ENCODE measurements at places on chromosomes 16 and 17.

DNA sequence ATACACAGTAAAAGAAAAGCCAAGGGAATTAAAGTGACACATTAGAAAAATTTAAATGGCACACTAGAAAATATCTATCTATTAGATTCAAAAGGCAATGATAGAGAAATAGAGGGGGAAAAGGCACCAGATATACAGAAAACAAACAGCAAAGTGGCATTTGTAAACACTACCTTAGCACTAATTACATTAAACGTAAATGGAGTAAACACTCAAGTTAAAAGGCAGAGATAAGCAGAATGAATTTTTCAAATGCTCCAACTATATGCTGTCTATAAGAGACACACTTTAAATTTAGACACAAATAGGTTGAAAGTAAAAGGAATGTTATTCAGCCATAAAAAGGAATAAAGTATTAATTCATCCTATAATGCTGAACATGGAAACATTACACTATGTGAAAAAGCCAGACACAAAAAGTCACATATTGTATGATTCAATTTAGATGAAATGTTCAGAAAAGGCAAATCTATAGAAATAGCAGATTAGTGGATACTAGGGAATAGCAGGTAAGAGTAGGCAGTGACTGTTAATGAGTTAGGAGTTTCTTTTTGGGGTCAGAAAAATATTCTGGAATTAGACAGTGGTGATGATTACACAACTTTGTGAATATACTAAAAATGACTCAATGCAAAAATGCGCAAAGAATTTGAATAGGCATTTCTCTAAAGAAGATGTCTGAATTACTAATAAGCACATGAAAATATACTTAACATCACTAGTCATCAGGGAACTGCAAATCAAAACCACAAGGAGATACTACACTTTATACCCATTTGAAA, 92.4 kb downstream of the BRIP1 start:
- DNase-seq, result no peak

DNA sequence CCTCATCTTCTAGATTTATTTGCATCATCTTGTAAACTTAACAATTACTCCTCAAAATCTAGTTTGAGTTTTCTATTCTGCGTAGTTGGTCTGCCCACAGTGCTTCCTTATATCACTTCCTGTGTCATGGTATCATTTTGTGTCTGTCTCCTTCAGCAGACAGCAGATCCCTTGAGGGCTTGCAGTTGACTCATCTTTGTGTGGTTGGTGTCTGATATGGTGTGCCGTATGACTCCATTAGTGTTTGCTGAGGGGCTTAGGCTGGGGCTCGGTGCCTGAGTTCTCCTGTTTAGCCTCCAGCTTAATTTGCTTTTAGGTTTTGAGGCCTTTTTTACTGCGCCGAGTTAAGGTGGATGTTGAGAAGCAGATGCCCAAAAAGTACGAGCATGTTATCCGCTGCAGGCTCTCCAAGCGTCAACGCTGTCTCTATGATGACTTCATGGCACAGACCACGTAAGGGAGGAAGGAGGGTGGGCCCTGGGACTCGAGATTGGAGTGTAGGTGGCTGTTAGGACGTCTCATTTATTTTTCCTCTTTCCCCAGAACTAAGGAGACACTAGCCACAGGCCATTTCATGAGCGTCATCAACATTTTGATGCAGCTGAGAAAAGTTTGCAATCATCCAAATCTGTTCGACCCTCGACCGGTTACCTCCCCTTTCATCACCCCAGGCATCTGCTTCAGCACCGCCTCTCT, 16.9 kb downstream of the SRCAP start:
- DNase-seq, result no peak

DNA sequence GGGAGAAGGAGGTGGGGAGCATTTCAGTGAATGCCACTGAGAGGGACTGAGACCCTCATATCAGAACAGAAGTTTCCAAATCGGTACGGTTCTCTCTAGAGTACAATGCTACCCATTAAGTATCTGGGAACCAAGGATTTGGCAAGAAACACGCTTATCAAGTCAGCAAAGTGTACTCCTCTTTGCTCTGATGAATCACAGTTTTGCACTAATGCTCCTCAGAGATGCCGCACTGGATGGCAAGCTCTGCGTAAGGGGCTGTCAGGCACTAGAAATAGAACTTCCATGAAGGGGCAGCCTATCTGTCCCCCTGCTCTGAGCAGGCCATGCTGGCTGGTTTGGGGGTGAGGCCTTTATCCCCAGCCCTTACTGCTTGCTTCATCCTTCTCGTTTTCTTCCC, 4.8 kb upstream of the ABCC12 start:
- no peak for DNase-seq

DNA sequence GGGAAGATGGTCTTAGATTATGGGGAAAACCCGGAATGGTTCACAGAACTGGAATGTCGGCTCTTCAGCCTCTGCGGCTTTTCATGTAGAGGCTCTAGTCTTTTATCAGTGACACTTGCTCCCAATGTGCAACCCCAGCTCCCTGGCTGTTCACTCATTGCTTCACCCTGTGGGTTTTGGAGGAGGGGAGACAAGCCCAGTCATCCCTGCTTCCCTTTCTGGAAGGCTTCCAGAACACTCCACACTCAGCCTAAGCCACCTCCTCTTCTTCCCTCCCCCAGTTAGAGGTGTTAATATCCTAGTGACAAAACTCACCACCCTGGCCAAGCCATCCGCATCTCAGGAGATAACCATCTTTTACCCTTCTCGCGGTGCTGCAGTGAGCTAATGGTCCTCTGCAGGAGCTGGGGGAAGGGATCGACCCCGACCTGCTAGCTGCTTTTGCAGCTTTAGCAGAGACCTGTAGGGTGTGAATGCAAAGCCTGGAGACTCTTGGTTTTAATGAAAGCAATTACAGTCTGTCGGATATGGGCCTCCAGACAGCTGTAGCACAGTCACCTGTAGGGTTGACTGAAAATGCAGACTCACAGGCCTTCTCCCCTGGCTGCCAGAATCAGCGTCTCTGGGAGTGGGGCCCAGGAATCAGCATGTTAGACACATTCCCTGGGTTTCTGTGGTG, 24.3 kb upstream of the LASP1NB start:
- no peak for DNase-seq

GRCh38 chr16:87484487-87485331, 8.1 kb downstream of the ZCCHC14 start:
- DNase-seq, result no peak

DNA sequence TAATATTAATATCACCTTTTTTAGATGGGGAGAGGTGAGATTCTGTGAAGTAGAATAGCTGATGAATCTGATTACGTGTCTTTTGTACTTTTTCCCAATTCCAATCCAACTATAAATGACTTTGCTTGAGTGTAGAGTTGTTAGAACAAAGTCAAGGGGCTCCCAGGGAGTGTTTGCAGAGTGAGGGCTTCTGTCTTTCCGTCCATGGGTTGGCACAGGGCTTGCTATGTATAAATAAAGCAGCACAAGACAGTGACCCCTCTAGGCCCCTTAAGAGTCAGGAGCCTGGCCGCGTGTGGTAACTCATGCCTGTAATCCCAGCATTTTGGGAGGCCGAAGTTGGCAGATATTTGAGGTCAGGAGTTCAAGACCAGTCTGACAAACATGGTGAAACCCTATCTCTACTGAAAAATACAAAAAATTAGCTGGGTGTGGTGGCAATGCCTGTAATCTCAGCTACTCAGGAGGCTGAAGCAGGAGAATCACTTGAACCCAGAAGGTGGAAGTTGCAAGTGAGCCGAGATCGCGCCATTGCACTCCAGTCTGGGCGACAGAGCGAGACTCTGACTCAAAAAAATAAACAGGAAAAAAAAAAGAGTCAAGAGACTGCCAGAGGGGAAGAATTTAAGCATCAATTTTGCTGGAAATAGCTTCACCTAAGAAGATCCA, 127.9 kb upstream of the HS3ST3A1 start:
- no peak for DNase-seq

- DNase-seq, result peak; percentile 77
Measured at GRCh38 chr16:21222495-21223337, 10.8 kb upstream of the ANKS4B start.

- no peak for DNase-seq
Measured at GRCh38 chr16:9469512-9469911, 378.1 kb downstream of the HAPSTR1 start.

DNA sequence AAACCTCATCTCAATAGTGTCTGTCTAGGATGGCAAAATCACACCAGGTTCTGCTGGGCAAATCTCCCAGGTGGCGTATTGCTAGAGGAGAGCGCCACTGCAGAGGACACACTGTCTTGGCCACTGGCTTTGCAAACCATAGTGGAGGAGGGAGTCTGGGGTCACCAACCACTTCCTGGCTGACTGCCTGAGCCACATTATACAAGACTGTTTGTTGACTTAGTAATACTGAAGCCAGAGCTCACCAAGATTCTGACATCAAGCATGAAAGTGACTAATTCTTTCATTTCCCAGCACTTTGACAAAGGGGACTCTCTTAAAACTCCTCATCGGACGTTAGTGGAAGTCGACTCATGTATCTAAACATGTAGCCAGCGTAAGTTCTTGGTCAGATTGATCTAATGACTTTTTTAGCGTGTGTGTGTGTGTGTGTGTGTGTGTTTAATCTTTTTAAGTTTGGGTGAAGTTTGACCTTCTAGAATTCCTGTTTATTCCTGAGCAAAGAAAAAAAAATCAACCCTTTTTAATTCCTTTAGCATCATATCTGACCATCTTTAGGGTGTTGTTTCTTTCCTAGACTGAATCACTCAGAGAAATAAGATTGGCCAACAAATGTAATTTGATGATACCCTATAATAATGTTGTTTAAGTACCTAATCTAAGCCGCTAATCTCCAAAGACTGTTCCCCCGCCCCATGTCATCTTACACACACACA, 13.7 kb downstream of the PITPNC1 start:
- no peak for DNase-seq

- no peak for DNase-seq
Measured at GRCh38 chr17:82957469-82957795, 117.6 kb upstream of the ZNF750 start.

DNA sequence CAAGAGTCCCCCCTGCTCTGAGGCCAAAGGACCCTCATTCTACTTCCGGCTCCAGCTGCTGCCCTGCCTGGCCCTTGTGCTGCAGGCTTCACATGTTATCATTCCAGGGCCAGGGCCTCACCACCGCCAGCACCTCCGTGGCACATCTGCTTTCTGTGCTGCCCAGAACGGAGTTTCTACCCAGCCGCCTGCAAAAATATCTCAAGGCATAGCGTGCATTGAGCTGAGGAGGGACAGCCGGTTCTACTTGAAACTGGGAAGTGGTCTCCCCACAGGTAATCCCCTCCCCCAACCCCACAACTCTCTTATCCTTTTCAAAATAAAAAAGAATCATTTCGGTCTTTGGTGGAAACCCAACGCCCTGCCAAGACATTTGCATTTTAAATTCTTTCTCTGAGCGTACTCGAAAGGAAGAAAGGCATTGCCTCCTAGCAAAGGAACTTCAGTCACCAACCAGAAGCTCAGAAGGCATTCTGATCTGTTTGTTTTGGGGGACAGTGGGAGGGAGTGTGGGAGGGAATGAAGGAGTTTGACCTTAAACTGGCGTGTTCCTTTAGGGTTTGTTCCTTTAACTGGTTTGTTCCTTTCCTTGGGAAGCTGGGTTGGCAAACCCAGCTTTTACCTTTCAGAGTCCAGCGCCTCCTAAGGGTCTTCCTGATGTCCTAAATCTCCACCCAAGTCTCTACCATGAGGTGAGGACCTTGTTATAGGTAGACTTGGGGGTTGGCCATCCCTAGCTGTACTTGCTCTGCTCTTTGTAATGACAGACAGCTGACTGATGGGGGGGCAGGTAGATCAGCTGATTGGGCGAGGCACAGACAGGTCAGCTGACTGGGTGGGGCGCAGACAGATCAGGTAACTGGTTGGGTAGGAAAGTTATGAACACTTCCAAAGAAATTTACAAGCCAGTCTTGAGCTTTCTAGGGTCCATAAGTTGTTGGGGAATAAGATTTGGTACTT, 33.4 kb upstream of the PIK3R6 start:
- DNase-seq, result no peak

DNA sequence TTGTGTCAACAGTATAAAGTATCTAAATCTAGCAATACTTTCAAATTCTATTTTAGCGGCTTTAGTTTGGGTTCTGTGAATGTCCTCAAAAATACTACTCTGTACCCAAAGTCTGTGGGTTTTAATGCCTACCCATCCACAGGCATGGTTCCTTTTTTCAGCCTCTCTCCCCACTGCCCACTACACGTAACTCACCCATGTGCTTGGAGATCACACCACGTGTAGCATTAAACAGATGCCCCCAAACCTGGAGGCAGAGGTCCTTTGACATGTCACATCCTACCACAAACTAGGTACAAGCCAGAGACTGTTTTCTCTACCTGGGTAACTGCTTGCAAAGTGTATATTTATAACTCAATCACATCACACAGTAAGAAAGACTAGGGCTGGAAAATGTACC, 5.4 kb downstream of the DYNC1LI2 start:
- DNase-seq, result no peak

DNA sequence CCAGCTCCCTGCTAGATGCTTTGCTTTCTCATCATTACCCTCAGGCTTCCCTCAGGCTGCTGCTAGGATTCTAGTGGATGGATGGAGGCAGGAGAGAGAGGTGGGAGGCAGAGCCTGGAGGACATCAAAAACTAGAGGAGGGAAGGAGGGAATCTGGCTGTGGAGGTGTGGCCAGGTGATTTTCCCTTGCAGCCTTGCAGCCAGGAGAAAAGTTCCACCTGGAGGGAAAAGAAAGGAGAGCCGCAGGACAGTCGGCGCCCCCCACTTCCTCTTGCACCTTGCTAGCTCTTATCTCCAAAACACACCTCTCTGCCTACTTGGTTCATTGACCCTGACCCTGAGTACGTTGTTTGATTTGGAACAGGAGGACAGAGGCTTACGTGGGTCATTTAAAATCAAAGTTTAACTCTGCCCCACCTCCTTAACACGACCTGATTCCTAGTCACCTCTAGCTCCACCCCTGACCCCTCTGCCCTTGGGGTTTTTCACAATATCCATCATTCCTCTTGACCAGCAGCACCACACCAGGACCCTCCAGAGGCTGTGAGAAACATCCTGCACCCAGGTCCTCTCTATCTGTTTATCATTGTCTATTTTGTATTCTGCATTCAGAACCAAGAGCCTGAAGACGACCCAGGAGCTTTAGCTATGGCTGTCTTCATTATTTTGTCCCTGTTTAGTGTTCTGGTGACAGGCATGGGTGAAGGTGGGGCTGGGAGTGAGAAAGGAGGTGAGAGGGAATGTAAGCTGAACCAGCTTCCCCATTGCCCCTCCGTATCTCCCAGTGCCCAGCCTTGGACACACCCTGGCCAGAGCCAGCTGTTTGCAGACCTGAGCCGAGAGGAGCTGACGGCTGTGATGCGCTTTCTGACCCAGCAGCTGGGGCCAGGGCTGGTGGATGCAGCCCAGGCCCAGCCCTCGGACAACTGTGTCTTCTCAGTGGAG, 15.9 kb downstream of the AOC3 start:
- DNase-seq, result no peak
